Glomerular endothelial cell (primary cell): ENCODE measurements at places on chromosomes 7 and 10. TPM values are rescaled to one million over a fixed set of nuclear protein-coding genes. Genes with fewer than 3 reads are reported as not detected.

IQUB gene
- 0.19 and 0.29 TPM in 2 replicates for total RNA-seq

LRRC61 gene
- total RNA-seq, result 1.7 and 2.4 TPM in 2 replicates

FRG2B gene
- total RNA-seq, result not detected in 2 replicates

ZNF804B gene
- total RNA-seq, result not detected in 2 replicates

DLX6 gene
- total RNA-seq, result not detected in 2 replicates

STAG3 gene
- total RNA-seq, result 0.15 and 1.1 TPM in 2 replicates

VPS37D gene
- total RNA-seq, result 2.8 and 6.9 TPM in 2 replicates

INHBA gene
- 20.2 and 53.6 TPM in 2 replicates for total RNA-seq

ZNF37A gene
- total RNA-seq, result 8.2 and 8.6 TPM in 2 replicates

TEX36 gene
- not detected in 2 replicates for total RNA-seq

GPR15LG gene
- total RNA-seq, result not detected in 2 replicates

KLF6 gene
- 126 and 247 TPM in 2 replicates for total RNA-seq

NKX1-2 gene
- total RNA-seq, result not detected in 2 replicates

GARIN1A gene
- total RNA-seq, result 0.05 and 0.64 TPM in 2 replicates

SNCG gene
- total RNA-seq, result 42.3 and 72.4 TPM in 2 replicates

STK32C gene
- total RNA-seq, result 7.8 and 11.8 TPM in 2 replicates

INSYN2A gene
- 0.12 and 0.53 TPM in 2 replicates for total RNA-seq

GRID1 gene
- 0.12 and 0.34 TPM in 2 replicates for total RNA-seq

CAMK1D gene
- 2.0 and 2.8 TPM in 2 replicates for total RNA-seq

CABCOCO1 gene
- total RNA-seq, result 0.29 and 0.41 TPM in 2 replicates

WNT2 gene
- total RNA-seq, result not detected in 2 replicates

ABLIM1 gene
- total RNA-seq, result 25.4 and 87.4 TPM in 2 replicates

ZNF467 gene
- 3.9 and 6.8 TPM in 2 replicates for total RNA-seq

C10orf53 gene
- total RNA-seq, result not detected in 2 replicates

ARHGEF5 gene
- 1.6 and 2.9 TPM in 2 replicates for total RNA-seq

NPTX2 gene
- total RNA-seq, result 32.0 and 116 TPM in 2 replicates

ZNF485 gene
- 0.76 and 1.2 TPM in 2 replicates for total RNA-seq

SPDYE5 gene
- total RNA-seq, result not detected in 2 replicates

SSC4D gene
- total RNA-seq, result 1.4 and 2.0 TPM in 2 replicates
